HL-60 (cell line): ENCODE measurements at places on chromosomes 16 and 17.

GRCh38 chr16:77991701-77992100 lies 30.6 kb upstream of the CLEC3A start:
- no peak for DNase-seq

GRCh38 chr17:18203308-18203707 lies 19.7 kb downstream of the ALKBH5 start:
- DNase-seq: no peak

GRCh38 chr17:64385187-64386083 lies 5.2 kb downstream of the PECAM1 start:
- peak; percentile 58 for DNase-seq

GRCh38 chr17:66373079-66373478 lies 70.7 kb downstream of the PRKCA start:
- no peak for DNase-seq

DNA sequence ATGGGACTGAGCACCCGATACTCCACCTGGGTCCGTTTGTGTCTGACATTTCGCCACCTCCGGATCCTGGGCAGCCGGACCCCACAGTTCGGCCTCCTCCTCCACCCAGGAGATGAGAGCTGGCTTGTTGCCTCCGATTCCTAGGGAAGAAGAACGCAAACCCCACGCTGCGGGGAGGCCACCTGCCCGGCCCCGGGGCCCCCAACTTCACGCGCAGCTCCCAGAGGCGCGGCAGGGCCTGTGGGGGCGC lies 542 bp downstream of the ZNF764 start:
- DNase-seq: peak; percentile 15

DNA sequence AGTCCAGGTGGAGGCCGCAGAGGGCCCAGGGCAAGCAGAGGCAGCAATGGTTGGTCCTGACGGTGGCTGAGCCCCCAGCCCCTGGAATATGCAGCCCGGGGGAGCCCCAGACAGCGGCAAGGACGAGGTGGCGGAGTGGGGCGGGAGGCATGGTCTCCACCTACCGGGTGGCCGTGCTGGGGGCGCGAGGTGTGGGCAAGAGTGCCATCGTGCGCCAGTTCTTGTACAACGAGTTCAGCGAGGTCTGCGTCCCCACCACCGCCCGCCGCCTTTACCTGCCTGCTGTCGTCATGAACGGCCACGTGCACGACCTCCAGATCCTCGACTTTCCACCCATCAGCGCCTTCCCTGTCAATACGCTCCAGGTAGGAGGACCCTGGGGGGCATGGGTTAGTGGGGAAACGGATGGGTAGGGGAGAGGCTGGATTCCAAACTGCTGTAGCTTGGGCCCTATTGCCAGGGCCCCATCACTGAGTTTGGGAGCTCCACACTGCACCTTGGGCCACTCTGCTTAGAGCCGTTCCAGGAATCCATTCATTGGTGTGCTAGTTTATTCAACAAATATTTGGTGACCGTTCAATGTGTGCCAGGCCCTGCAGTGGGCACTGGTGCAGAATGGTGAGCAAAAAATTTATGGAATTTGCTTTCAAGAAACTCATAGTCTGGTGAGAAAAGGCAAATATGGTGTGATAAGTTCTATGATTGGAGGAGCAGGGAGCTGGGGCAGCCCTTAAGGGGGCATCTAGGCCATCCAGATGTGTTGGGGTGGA lies 3.8 kb downstream of the RASL10B start:
- no peak for DNase-seq

DNA sequence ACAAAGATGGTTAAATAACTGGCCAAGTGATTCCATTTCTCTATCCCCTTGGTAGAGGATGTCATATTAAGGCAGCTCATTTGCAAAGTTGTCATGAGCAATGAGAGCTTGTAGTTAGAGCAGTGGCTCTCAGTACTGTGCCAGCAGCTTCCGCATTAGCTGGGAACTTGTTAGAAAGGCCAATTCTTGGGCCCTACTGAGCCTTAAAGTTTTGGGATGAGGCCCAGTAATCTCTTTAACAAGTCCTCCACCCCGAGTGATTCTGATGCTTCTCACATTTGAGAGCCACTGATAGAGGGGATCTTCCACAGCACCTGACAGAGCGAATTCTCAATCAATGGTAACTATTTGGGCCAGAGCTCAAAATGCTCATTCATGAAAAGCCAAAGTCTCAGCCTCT lies 20.2 kb upstream of the CCL1 start:
- no peak for DNase-seq

DNA sequence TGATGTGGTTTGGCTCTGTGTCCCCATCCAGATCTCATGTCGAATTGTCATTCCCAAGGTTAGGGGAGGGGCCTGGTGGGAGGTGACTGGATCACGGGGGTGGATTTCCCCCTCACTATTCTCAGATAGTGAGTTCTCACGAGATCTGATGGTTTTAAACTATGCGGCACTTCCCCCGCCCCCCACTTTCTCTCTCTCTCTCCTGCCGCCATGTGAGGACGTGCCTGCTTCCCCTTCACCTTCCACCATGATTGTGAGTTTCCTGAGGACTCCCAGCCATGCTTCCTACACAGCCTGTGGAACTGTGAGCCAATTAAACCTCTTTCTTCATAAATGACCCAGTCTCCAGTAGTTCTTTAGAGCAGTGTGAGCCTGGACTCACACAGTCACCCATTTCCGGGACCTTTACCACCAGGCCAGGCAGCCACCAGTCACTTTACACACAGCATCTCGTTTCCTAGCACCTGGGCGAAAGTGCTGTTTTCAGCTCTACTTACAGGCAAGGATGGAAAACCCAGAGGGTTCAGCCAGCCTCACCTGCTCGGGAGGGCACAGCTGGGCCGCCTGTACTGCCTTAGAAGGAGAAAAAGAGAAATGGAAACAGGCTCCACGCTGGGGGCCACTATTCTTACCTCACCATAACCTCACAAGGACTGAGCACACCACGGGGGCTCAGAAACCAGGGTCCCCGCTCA lies 13.8 kb upstream of the ZC3H18 start:
- DNase-seq: no peak

DNA sequence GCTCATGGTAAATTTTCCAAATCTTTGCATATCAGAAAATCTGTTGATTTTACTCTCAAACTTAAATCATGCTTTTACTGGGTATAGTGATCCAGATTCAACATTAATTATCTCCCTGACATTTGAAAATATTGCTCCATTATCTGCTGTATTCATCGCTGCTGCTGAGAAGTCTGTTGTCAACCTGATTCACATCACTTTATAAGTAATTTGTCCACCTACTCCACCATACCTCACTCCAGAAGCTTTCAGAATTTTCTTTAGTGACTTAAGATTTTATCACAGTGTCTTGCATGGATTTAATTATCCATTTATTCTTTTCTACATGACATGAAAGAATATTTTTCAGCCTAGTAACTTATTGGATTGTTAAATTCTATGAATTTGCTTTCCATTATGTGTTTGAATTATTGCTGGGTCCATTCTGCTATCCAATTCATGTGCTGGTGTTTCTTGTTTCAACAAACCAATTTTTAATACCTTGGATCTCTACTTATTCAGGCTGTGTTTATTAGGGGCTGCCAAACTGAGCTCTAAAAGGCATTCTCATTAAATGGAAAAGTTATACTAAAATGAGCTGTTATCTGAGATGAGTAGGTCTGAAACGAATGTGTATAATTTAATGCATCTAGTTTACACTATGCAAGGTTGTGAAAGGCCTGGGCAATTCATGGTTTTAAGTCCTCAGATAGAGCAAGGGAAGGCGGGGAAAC lies 519.3 kb upstream of the CDH11 start:
- DNase-seq: no peak

GRCh38 chr16:51328733-51329132 lies 177.7 kb upstream of the SALL1 start:
- DNase-seq: no peak

GRCh38 chr16:8899709-8900317 lies 17.7 kb downstream of the LITAFD start:
- no peak for DNase-seq

DNA sequence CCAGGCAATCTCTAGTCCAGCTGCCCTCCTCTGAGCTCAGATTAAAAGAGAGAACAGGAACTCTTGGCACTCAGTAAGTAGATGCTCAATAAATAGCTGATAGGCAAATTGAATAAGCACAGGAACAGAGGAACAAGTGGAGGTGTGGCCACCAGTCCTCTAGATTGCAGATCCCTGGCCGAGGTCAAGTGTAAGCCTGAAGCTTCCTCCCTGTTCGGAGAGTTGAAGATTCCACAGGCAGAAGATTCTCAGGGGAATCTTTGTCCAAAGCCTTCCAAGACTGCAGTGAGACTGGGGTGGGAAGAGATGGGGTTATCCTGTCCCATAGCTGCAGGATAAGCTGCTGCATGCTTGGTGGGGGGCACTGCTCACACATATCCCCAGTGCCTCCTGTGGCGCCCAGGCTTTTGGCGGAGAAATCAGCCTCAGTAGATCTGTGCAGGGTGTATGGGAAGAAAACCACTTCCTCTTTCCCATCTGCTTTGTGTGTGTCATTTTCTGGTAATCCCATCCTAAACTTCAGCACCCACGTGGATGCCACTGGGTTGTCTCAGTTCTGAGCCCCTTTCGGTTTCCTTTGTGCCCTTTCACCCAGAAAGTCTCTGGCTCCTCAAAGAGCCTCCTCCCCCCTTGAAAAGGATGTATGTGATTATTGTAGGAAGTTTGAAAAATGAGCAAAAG lies 12.1 kb downstream of the CD300A start:
- peak; percentile 74 for DNase-seq

DNA sequence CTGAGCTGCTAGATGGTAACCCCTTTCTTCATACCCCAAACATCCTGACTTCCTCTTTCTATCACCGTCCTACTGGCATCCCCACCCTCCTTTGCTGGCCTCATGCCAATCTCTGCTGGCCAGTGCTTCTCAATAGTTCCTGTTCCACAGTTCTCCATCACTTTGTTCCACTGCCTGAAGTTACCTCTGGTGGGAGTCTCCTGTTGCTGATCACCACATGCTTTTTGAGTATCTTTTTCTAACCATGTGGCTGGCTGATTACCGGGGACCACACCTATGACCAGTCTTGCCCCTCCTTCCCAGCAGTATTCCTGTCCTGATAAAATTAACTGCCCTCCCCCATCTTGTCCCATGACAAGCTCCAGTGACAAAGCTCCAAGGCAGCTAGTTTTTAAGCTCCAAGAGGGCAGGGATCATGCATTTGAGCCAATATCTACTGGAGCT lies 380.4 kb upstream of the CCL2 start:
- DNase-seq: peak; percentile 58

DNA sequence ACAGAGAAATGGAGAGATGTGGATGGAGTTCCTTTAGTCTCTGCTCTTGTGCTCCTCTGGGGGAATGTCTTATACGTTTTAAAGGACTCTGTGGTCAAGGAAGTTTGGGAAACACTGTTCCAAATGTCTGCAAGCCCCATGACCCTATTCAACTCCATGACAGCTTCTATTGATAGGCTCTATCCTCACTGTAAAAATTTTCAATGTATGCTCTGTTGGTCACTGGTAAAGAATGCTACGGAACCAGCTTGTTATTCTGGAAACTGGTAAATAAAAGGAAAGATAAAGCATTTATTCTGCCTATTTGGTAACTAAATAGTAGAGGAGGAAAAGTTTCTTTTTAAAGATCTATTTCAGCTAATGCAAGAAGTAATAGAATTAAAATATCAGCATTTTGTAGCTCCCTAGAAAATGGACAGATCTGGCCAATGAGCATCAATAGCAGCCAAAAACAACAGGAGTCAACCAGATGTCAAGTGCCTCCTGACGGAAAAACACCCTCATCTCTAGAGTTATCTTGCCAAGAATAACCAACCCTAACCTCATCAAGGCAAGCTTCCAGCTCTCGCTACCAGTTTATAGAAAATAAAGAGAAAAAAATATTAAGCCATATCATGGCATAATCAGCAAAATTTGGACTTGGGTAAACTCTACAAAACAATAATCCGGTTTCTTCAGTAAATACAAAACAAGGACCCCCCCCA lies 16.1 kb downstream of the GDE1 start:
- DNase-seq: no peak

- no peak for DNase-seq
Measured at GRCh38 chr17:50180620-50181019, 14.8 kb downstream of the SGCA start.

GRCh38 chr17:77723071-77723908 lies 235.2 kb upstream of the TNRC6C start:
- DNase-seq: no peak

DNA sequence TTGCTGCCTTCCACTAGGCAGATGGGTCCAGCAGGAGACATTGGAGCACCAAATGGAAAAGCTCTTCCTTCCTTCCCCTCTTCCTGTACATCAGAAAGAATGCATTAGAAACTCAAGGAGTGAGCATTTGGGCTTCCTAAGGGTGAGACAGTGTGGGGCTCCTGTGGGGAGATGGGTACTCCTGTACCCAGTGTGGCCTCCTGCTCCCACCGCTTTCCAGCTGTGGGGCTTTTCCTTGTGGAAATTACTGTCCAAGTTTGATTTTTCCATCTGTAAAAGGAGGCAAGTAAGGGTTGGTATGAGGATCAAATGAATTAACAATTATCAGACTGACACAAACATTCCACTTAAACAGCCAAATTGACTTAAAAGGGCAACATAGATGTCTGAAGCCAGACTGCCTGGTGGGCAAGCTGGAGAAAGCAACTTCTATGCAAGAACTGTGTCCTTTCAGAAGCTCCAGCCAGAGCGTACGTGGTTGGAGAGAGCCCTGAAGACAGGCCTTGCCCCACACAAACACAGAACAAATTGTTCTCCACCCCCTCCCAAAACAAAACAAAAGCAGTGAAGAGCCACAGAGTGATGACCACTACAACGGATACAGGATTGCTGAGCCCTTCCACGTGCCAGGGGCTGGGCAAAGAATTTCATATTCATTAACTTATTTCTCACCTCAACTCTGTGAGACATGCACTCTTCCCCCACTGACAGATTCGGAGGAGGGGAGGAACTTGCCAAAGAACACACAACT lies 23.1 kb upstream of the ALDH3A1 start:
- no peak for DNase-seq

GRCh38 chr16:1918351-1919326 lies at the start of gene HS3ST6:
Gene HS3ST6 (minus strand): TSS chr16:1918415. CDS start chr16:1918323, 92 bp downstream.
- no peak for DNase-seq

DNA sequence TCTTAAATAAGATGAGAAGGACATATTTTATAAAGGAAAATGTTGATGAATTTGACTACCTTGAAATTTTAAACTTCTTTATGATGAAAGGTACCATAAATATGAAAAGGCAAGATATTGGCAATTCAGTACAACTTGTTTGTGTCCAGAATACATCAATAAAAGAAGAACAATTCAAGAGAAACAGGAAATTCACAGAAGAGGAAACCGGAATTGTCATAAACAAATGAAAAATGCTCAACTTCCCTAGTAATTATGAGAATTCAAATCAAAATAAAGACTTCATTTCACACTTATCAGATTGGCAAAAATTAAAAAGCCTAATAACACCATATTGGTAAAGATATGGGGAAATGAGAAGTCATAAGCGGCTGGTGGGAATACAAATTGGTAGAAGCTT lies 54.3 kb downstream of the WSB1 start:
- no peak for DNase-seq
